Right renal pelvis (tissue), 4 donors: ENCODE measurements at places on chromosomes 12 and 14. TPM values are rescaled to one million over a fixed set of nuclear protein-coding genes. Genes with fewer than 3 reads are reported as not detected.

STON2 gene
- polyA plus RNA-seq = 43.8 TPM

NKX2-1 gene
- polyA plus RNA-seq = 0.13 TPM

CCDC177 gene
- not detected for polyA plus RNA-seq

TMEM63C gene
- 1.7 TPM for polyA plus RNA-seq

MGP gene
- 52.5 TPM for polyA plus RNA-seq
